ENCODE measurements at places on chromosomes 12 and 14. TPM values are rescaled to one million over a fixed set of nuclear protein-coding genes. Genes with fewer than 3 reads are reported as not detected.

RNU4-1 gene
- 768 TPM for total RNA-seq

DNA sequence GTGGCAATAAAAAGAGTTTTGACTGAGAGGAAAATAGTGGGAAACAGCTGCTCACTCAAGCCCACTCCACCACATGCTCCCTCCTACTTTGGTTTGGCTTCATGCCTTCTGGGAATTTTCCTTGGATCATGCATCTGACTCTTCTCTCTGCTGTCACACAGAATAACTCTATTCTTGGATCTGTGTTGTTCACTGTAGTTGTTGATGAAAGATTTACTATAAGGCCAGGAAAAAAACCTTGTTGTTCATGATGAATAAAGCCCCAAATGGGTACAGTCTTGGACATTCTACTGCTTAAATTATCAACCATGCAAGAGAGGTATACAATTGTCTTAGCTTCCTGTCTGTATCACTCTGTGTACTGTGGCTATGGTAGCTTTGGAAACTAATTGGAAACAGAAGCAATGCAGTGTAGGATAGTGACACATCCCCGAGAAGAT lies 70.5 kb downstream of the TMX1 start:
- DNase-seq = no peak
- no peak overlapping the region for H3K27ac ChIP-seq
- no peaks in the 10 kb centered on the region for H3K36me3 ChIP-seq

- no peak overlapping the region for H3K4me3 ChIP-seq
- H3K36me3 ChIP-seq = peaks cover 28% of the 10 kb centered on the region
- no peaks in the 10 kb centered on the region for H3K27me3 ChIP-seq
- no peak for DNase-seq
- H3K4me1 ChIP-seq = peaks cover 19% of the 10 kb centered on the region
- peak overlapping the region; percentile 29 for H3K27ac ChIP-seq
These were observed 27.5 kb downstream of the TESPA1 start for GRCh38 chr12:54956818-54957641.

- no peaks in the 10 kb centered on the region for H3K4me1 ChIP-seq
- no peaks in the 10 kb centered on the region for H3K36me3 ChIP-seq
- peaks cover 2% of the 10 kb centered on the region for H3K27me3 ChIP-seq
- no peak overlapping the region for H3K27ac ChIP-seq
- no peak for DNase-seq
- no peak overlapping the region for H3K4me3 ChIP-seq
These were observed 15.0 kb upstream of the FOXG1 start for GRCh38 chr14:28751467-28752058.

DNA sequence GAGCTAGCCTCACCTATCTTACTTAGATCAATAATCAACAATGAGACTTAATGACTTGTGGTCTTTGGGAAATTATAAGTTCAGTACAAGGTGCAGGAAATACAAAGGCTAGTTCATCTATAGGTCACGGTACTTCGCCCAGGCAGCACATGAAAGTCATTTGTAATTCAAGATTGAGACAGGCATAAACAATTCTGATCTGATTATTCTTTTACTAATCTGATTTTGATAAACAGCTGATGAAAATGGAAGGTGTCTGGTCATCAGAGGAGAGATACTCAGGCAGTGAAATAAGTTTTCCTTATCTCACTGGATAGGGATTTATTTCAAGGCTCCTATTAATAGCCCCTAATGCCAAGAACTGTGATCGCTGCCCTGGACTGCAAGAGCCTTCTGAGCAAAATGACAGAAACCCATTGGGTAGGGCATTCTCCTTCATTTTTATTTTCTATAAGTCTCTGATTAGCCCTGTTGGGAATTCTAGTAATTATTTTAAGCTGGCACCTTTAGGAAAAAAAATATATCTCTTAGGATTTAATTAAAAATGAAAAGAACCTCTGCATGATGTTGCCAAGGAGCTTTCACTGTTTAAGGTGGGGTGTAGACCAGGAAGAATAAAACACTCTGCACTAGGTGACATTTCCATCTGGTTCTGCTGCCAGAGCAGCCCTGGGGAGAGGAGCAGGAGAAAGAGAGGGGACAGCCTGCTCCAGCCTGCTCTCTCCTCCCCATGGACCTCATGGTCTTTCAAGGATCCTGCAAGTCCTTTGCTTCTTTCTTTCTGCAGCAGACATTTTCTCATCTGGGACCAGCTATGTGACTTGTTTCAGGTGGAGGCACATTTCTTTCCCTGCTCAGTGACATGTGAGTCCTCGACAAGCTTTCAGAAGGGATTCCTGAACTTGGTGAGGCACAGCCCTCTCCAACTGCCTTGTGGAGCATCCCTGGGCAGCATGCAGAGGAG lies 44.8 kb downstream of the SSPN start:
- no peak overlapping the region for H3K27ac ChIP-seq
- H3K4me1 ChIP-seq = no peaks in the 10 kb centered on the region
- no peak overlapping the region for H3K4me3 ChIP-seq
- H3K36me3 ChIP-seq = no peaks in the 10 kb centered on the region
- no peaks in the 10 kb centered on the region for H3K27me3 ChIP-seq
- DNase-seq = no peak

KRT3 gene
- total RNA-seq = not detected

- no peaks in the 10 kb centered on the region for H3K27me3 ChIP-seq
- H3K4me3 ChIP-seq = no peak overlapping the region
- no peaks in the 10 kb centered on the region for H3K4me1 ChIP-seq
These were observed 249.4 kb downstream of the PDZRN4 start for GRCh38 chr12:41437563-41437962.
